Stimulated activated CD4-positive, alpha-beta T cell treated with anti-CD3 and anti-CD28 coated beads, Interleukin-15, amount 100 ng/mL, for 48 hours (primary cell): ENCODE measurements at places on chromosomes 3 and 15.

GRCh38 chr3:125585595-125586223 lies 9.6 kb downstream of the OSBPL11 start:
- DNase-seq, result peak; percentile 16

- no peak for DNase-seq
Observed at GRCh38 chr3:14608298-14608697, 43.3 kb upstream of the CCDC174 start.

DNA sequence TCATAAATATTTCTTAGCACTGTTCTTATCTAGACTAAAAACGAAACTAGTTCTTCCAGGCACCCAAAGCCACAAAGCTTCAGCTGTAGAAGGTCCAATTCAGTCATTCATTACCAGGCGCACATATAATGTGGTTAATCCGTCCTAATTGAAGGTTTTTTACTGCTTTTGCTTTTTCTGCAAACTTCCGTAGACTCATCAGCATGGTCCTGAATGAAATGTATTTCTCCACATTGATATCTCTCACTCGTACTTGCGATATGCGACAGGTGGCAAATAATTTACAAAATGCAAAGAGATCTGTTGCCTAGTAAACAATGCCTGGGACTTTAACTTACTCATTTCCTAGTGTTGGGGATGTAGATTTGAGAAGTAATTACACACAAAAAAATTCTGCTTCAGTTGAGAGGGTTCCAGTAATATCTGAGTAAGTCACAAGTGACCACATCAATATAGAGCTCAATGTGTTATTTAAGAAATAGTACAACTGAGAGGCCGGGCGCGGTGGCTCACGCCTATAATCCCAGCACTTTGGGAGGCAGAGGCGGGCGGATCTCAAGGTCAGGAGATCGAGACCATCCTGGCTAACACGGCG lies 75.0 kb upstream of the MBNL1 start:
- no peak for DNase-seq

DNA sequence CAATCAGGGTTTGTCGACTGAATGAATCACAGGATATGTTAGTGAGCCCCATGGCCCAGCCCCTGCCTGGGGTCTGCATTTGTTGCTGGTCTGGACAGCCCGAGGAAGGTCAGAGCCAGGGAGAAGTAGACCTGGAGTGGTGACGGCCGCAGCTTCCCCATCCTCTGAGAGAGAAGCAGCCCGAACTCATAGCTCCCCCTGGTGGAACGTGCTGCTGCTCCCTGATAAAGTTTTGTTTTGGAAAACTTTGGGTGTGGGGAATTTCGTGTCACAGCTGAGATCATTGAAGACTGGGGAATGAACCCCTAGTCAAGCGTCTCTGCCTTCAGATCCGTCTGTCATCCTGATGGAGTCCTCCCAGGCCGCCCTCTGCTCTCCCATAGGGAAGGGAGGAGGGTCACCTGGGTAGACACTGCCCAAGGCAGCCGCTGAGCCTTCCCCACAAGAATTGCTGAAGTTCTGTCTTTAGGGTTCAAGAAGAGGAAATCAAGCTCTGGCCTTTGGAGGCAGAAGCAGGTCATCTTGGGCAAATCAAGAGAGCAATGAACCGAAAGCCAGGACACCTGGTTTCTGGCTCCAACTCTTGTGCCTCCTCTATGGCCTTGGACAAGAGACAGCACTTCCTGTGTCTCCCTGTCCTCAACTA lies 60.5 kb downstream of the GLDN start:
- DNase-seq, result no peak

DNA sequence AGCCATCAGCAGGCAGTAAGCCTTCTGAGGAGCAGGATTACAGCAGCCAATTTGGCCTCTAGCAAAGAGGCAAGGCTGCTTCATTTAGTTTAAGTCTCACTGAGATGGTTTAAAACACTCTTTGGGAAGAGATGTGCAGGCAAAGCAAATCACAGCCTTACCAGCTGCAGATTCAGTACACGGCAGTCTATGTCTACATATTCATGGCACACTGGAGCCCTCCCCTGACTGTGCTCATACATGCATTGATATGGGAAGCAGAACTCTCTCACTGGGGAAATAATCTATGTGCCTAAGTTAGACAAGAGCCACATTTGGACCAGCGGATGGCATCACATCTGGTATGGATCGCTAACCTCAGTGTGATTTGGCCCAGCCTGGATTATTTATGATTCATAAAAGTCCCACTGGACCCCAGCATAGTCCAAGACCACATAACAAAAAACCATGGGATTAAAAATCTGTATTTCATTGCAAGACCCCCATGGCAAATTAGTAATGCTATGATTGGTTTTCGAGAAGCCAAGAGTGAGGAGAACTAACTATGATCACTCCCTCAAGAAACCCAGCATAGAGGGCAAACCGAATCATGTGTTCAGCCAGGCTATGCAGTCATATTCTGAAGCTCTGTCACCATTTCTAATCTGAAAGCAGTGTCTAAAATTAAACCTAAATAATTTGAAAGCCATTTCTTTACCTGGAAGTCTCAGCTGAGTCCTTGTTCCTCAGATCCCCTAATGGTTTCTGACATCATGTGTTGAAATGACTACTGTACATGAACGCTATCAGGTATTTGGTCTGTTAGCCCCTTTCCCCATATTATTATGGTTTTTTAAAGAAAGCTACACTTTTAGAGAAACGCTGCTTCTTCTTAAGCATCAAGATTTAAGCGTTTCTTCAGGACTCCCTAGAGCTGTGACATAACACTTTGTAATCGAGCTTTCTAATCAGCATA lies 1.2 kb downstream of the PRICKLE2 start:
- DNase-seq, result no peak

DNA sequence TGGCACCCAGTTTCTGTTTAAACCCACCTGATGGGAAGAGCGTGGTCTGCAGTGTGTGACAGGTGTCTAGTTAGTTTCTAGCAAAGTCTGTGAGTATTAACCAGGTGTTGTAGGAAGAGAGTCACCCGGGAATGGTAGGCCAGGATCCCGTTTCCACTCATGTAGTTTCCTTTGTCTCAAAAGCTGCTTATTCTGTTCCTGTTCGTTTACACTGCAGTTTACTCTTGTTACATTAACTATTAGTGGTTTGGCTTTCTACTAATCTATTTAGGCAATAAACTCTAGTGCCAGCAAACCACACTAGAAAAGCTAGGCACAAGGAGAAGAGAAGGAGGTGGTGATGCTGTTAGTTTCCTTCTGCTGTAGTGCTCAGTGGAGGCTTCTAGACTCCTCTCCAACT lies 32.7 kb downstream of the WDR76 start:
- no peak for DNase-seq

DNA sequence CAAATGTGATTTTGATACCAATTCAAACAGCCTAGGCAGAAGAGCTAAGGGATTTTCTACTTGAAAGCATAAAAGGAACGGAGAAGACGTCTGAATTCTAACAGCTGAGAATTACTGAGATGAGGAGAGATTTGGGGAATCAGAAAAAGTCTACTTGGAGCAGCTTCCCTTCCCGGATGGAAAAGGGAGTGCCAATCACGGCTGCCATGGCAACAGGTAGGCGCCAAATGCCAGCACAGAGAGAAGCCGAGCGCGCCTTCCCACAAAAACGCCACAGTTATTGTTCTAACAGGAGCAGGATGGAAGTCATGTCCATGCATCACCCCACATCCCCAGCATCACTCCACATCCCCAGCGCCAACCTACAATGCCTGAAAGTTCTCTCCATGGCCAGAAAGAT lies 63.5 kb upstream of the PRR20G start:
- DNase-seq, result no peak

DNA sequence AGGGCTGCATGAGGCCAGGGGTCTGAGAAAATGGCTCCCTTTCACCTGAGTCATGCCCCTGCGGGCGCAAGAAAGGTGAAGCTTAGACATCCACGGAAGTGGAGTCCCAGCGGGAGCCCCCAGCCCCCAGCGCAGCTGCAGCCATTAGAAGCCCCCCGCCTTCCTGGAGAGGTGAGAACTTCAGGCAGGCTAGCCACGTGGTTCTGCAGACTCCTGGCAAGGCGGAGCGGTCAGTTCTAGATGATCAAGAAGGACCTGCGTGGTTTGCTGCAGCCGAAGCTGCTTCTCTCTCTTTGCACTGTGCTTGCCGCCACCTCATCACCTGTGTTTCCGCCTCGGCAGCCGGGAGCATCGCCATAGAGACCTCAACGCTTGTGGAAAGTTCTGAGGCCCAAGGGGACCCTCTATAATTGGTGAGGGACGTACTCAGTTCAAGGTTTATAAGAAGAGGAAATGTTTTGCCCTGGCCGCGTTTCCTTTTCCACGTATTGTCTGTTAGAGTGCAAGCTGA lies 15.8 kb upstream of the KCNMB3 start:
- DNase-seq, result no peak

DNA sequence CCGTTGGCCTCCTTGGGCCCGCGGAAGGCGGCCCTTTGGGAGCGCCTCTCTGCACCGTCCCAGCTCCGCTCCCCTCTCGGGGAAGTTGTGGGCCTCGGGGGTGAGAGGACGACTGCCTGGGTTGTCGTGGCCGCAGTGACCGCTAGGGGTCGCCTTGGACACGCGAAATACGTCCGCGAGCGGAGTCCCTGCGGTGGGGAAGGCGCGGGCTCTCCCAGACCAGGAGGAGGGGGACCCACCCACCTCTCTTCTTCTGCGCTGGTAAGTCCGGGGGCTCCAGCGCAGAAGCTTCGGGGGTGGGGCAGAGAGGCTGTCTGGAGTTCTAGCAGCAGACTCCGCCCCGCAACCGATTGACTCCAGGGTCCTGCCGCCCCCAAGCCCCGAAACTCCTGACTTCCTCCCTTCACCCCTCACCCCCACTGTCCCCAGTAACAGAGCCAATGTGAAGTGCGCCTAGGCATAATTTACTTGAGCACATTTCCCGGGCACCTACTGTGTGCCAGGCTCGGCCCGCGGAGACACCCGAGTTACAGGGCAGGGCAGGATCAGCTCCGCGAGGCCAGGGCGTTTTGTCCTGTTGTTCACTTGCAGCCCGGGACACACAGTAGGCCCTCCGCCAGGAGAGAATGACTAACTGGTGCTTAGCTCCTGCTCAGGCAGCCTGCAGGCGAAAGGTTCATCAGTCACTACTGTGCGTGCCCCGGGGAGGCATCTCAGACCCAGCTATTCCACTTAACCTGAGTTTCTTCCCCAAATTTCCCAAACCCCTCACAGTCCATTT lies 32.8 kb downstream of the DNASE1L3 start:
- peak; percentile 83 for DNase-seq

DNA sequence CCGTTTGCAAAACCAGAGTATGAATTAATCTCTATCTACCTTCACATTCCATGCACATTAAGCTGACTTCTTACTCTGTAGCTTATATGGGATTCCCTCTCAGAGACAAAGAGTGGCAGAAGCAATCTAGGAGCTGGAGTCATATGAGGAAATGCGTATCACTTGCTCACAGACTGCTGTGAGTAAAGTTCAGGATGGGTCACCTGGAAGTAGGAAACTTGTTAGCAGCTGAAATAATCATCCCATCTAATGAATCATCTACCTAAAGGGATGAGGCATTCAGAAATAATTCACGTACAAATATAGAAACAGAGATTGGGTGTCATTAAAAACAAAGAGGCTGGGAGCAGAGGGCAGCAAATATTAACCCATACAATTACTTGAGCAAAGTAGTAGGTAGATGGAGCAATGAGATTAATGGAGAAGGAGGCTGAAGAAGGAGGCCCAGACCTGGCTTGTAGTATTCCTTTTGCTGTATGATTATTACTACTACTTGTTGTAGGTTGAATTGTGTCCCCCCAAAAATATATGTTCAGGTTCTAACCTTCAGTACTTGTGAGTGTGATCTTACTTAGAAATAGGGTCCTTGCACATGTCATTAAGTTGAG lies 866.3 kb downstream of the ROBO2 start:
- DNase-seq, result no peak

GRCh38 chr15:99416191-99417188 lies 149.3 kb upstream of the MEF2A start:
- DNase-seq, result no peak

GRCh38 chr15:48423342-48423741 lies 92.1 kb downstream of the DUT start:
- no peak for DNase-seq

DNA sequence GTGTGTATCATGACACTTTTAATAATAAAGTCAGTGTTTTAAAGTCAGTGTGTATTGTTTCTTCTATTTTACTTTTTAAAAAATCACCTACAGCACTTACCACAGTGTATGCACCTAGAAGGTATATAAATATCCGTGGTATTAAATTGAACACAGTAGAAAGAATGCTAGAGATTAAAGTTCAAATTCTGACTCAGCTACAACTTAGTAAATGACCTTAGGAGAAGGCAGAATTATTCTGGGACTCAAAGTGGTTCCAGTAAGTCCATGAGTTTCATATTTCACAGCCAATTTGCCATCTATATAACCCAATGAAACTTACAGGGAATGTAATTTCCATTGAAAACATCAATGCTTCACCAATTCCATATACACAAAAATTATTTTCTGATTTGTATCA lies 52.7 kb upstream of the MAP4 start:
- DNase-seq, result no peak

DNA sequence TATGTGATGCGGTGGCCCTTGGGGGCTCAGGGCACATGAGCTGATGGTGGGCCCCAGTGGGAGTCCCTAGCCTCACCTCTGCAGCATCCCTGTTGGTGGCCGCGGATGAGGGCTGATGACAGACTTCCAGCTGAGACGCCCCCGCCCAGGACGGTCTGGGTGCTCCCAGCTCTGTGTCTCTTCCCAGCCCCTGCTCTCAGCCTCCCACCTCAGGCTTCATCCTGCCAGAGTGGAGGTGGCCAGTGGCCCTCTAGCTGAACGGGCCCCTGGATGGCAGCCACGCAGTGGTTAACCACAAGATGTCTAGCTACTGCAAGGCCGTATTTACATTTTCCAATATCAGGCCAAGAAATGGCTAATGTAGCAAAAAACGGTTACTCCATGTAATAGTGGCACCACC lies 205.3 kb upstream of the LINGO1 start:
- DNase-seq, result no peak

DNA sequence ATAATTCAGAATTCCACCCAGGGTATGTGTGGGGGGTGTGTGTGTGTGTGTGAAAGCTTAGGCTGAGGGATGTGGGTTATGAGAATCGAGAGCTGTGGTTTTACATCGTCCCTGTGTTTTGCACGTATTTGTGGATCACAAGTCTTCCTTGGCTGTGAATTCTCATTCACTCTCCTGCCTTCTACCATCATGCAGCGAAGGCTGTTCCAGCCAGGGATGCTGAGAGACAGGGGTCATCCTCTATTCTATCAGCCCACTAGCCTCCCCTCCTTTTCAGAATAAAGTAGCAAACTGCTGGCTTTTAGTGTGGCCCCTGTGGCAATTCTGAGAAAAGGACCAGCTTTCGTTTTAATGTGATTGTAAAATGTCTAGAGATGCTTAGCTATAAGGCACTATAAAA lies 460.6 kb upstream of the NR2F2 start:
- DNase-seq, result no peak
